ENCODE measurements at places on chromosomes 2 and 18. TPM values are rescaled to one million over a fixed set of nuclear protein-coding genes. Genes with fewer than 3 reads are reported as not detected.

The HSPE1 gene
- 207 TPM for total RNA-seq

The LIMS1 gene
- total RNA-seq, result 42.8 TPM

The AQP12B gene
- not detected for total RNA-seq

The CD8A gene
- total RNA-seq, result 0.13 TPM
